ENCODE measurements at places on chromosomes 16 and 17.

- DNase-seq, result no peak
These were observed 83.7 kb downstream of the RTN4RL1 start for GRCh38 chr17:1941272-1942065.

DNA sequence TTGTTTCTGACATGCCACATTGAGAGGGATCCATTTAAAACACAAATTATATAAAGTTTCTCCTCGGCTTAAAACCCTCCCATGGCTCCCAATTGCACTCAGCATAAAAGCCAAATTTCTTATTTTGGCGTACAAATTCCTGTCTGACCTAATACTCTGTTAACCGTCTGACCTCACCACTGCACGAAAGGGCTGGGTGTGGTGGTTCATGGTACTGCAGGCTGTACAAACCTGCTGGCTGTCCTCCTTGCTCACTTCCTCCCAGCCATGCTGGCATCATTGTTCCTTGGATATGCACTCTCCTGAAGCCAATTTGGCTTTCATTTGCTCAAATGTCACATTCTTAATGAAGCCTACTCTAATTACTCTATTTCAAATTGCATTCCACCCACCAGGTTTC lies 301.6 kb upstream of the C16orf82 start:
- no peak for DNase-seq

- DNase-seq, result no peak
These were observed 23.0 kb upstream of the CDR2 start for GRCh38 chr16:22397464-22397863.

DNA sequence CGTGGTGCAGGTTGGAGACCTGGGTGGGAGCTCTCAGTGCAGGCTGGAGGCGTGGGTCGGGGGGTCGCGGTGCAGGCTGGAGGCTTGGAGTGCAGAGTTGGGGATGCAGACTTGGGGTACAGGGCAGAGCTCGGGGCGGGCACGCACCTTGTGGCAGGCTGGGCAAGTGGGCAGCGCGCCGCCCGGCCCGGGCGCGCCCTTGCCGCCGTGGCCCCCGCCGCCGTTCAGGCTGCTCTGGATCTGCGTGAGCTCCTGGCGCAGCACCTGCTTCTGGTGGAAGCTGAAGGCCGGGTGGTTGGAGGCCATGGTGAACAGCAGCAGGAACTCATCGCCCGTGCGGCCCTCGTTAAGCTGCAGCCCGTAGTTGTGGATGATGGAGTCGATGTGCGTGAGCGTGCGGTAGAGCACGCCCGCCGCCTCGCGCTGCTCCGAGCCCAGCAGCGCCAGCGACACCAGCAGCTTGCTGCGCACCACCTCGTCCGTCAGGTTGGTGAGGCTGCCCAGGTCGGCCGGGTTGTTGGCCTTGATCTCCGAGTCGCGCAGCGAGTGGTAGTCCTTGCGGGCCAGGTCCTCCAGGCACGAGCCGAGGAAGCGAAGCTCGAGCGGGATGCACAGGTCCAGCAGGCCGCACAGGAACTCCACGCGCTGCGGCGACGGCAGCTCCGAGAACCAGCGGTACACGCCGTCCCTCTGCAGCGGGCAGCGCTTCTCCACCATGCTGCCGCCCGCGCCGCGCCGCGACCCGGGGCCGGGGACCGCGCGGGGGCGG lies 1.1 kb downstream of the ZCCHC14 start:
- DNase-seq, result no peak

GRCh38 chr16:10296956-10297340 lies 88.9 kb upstream of the ATF7IP2 start:
- DNase-seq, result no peak

DNA sequence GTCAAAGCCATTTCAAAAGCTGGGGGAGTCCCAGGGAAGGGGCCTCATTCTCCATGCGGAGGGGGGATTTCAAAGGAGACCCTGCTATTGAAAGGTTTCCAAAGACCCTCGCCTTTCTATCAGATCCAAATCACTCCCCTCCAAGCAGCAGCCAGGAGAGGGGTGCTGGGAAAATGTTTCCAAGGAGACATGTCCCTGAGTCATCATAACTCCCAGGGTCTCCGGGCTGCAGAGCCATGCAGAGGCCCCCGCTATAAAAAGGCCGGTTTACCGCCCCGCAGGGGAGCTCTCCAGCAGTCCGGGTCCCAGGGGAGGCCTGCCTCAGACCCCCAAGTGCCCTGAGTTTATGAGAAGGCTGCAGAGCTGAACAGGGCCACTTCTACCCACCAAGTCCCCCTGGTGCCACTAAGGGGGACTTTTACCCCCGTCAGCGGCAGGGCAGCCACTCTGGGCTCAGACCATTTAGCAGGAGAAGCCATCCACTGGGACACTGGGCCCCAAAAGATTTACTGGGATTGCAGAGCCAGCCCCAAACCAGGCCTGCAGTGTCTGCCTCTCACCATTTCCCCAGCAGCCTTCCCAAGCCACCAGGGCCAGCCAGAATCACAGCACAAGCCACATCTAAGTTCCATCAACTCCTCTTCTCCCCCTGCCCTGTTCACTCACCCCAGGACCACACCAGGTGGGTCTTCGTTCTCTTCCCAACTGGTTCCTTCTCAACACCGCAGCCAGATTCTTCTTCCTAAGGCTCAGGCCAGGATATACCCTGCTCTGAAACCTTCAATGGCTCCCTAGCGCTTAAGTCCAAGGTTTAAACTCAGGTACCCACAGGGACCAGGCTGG lies 234.4 kb downstream of the ZNF423 start:
- DNase-seq, result no peak

All from stimulated activated CD8-positive, alpha-beta memory T cell treated with anti-CD3 and anti-CD28 coated beads, Interleukin-15, amount 100 ng/mL, for 24 hours (primary cell).